ENCODE measurements at places on chromosomes 4 and X. TPM values are rescaled to one million over a fixed set of nuclear protein-coding genes. Genes with fewer than 3 reads are reported as not detected.

Gene HSFX2
- total RNA-seq, result not detected

Gene BLTP1
- 83.7 TPM for total RNA-seq

Gene S100G
- total RNA-seq, result not detected

Gene CHRDL1
- not detected for total RNA-seq

Gene STOX2
- total RNA-seq, result 1.3 TPM

Gene DNAAF6
- total RNA-seq, result not detected

Gene MAGEE2
- not detected for total RNA-seq

Gene FGG
- not detected for total RNA-seq

Gene MAGED4
- total RNA-seq, result 7.0 TPM

Gene STATH
- total RNA-seq, result not detected

Gene FAM199X
- total RNA-seq, result 31.0 TPM

Gene FABP2
- total RNA-seq, result not detected

Gene GSX2
- total RNA-seq, result not detected

Gene MAOA
- total RNA-seq, result 65.0 TPM

Gene RASSF6
- total RNA-seq, result not detected

Gene CLNK
- not detected for total RNA-seq

Gene C1QTNF7
- total RNA-seq, result not detected

Gene XAGE2
- not detected for total RNA-seq

Gene COL4A5
- total RNA-seq, result 38.9 TPM

Gene PNMA3
- not detected for total RNA-seq

Gene CSN3
- not detected for total RNA-seq

Gene TNIP3
- not detected for total RNA-seq

Gene ITM2A
- total RNA-seq, result 31.5 TPM

Gene SLC25A4
- 7.2 TPM for total RNA-seq

Gene SLC6A14
- total RNA-seq, result not detected

Gene OTUD6A
- total RNA-seq, result not detected

Gene TMSB15C
- total RNA-seq, result 5.0 TPM

Gene MSX1
- total RNA-seq, result 5.4 TPM

Gene ADRA2C
- 0.29 TPM for total RNA-seq

Gene GPR78
- not detected for total RNA-seq

Gene RRH
- not detected for total RNA-seq

Gene PFKFB1
- 0.10 TPM for total RNA-seq

Gene SSX1
- total RNA-seq, result not detected

Gene GAGE12F
- not detected for total RNA-seq

Gene USP26
- not detected for total RNA-seq

Gene CXCL1
- total RNA-seq, result 51.0 TPM

Gene SRD5A3
- total RNA-seq, result 12.1 TPM

Gene CSAG2
- not detected for total RNA-seq

Gene IRS4
- total RNA-seq, result not detected

Gene FRAS1
- 0.65 TPM for total RNA-seq

Gene CYP2U1
- total RNA-seq, result 5.3 TPM

Gene TCEAL5
- not detected for total RNA-seq

Gene RNF175
- total RNA-seq, result not detected

Gene SORBS2
- 191 TPM for total RNA-seq

Gene CSAG3
- total RNA-seq, result not detected

Gene MAMLD1
- total RNA-seq, result 1.1 TPM

Gene INPP4B
- 10.2 TPM for total RNA-seq

Measured in vein endothelial cell (primary cell).